ENCODE measurements at places on chromosomes 7 and 10.

DNA sequence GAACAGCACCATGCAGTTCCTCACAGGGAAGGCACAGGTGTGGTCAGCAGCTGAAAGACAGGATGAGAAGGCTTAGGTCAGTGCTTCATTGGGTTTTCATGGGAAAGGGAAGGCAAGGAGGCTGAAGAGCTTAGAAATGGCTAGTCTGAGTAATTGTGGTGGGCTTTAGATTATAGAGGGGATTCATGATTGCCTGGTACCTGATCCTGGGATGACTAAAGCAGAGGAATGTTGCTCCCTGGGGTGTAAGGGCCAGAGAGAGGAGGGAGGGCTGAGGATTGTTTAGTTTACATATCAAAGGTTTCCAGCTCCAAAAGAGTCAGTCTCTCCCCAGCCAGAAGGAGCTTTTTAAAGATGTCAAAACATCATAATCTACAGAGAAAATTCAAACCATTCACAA, 396.3 kb upstream of the POM121L12 start:
- DNase-seq = no peak

- DNase-seq = no peak
Observed at GRCh38 chr10:22455068-22455857, 110.0 kb downstream of the SPAG6 start.

GRCh38 chr10:1724921-1725488, 12.3 kb downstream of the ADARB2 start:
- DNase-seq = no peak

DNA sequence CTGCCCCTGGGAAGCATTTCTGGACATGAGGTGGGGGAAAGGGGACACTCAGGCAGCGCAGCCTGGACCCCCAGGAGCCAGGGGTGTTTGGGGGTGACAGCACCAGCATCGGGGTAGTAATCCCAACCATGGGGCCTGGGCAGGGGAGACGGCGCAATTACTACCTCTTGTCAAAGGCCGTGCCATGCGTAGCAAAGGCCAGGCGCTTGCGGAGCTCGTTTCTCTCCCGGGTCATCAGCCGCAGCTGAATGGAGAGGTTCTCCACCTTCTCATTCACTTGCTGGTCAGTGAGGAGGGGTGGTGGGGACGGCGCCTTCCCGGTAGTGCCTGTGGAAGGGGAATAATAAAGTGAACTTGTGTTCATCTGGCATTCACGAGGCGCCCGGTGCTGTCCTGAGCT, 70.0 kb downstream of the DLG5 start:
- no peak for DNase-seq

GRCh38 chr7:95972523-95972922, 200.2 kb downstream of the DYNC1I1 start:
- DNase-seq = no peak

GRCh38 chr7:150385302-150385723, 6.2 kb downstream of the ZNF775 start:
- DNase-seq = no peak

- DNase-seq = no peak
Observed at GRCh38 chr7:117876761-117877160, 3.5 kb upstream of the CTTNBP2 start.

- DNase-seq = no peak
Observed at GRCh38 chr7:130868139-130868538, 134.1 kb upstream of the KLF14 start.

DNA sequence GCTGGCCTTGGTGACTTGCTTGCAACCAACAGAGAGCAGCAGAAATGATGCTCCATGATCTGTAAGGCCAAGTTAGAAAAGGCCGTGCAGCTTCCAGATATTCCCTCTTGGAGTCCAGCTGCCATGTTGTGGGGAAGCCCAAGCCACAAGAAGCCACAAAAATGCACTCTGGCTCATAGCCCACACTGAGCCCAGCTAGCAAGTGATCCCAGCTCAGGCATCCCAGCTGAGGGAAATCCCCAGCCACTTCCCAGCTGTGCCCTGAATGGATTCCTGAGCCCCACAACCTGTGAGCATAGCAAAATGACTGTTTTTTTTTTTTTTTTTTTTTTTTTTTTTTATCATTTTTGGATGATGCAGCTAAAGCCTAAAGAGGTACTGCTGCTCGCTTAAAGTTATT, 11.1 kb upstream of the SDK1 start:
- no peak for DNase-seq

- DNase-seq = no peak
Observed at GRCh38 chr10:50607356-50607925, 16.3 kb downstream of the SGMS1 start.

DNA sequence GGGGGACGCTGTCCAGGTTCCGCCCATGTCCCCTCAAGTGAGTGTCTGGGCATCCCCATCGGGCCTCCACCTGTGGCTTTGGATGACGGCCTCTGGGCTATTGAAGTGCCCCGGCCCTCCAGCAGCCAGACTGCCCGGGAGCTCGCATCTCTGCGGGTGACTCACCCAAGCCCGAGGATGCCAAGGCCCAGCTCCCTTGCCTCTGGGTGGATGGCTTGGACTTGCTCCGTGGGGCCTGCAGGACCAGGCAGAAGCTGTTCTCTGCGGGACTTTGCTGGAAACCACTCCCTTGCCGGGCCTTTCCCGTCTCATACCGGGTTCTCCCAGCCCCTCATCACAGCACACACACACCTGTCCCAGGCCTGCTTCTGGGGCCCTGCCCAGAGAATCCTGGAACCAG, 22.4 kb downstream of the DPYSL4 start:
- DNase-seq = no peak

DNA sequence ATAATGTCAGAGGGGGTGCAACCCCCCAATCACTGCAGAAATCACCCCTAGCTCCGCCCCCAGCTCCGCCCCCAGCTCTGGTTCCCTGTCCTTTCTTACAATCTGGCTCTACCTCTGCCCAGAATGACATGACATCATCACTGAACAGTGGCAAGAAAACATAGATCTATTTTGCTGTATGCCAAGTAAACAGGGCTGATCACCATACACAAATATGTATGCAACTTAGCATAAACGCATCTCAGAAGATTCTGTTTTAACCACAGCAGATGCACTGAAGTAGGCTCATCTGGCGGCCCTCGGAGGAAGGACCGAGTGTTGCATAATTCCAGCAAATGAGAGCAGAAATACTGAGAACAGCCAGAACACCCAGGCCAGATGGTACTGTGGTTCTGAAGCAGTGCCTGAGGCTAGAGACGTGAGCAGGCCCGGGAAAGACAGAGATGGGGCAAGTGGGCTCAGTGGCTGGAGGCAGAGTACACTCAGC, 293.3 kb upstream of the KLF14 start:
- DNase-seq = peak; percentile 63

GRCh38 chr10:71538608-71539260, 142.0 kb downstream of the CDH23 start:
- no peak for DNase-seq

DNA sequence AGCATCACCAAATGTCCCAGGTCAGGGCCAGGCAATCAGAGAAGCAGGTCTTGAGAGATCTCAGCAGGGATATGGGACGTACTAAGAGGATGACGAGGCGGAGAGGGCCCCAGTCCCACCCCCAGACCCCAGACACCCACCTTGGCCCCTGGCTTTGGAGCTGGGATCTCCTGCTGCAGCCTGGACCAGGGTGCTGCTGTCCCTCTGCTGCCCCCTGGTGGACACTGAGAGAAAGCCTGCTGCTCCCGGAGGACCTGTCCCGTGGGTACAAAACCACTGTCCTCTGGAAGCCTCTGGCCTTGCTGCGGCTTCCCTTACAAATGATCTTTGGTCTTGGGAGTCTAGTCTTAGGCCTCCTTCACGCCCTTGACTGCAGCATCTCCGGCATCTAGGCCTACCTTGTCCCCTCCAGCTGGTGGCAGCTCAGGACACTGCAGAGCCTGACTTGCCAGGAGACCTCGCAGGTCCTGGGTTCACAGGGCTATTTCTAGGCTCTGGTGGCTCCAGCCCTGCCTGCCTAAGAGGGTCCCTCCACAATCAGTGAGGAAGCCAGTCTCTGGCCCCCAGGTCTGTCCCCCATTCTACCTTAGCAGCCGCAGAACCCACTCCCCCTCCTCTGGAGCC, 97.1 kb downstream of the RGS10 start:
- no peak for DNase-seq

DNA sequence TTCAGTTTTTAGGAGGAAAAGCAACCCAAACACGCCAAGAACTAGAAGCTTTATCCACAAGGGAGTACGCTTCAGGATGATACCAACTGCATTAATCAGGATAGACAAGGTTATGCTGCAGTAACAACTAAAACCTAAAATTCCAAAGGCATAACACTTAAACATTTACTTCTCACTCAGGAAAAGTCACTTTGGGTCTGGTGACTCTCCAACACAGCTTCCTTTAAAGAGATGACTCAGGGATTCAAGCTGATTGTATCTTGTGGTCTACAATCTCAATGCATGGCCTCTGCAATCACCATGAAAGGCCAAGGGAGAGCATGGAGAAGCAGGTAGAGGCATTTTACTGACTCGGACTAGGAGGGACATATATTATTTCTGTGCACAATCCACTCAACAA, 315.8 kb downstream of the KCNMA1 start:
- no peak for DNase-seq
